Stimulated activated CD4-positive, alpha-beta T cell treated with anti-CD3 and anti-CD28 coated beads, Interleukin-15, amount 100 ng/mL, for 1 hour (primary cell): ENCODE measurements at places on chromosomes 7 and 10.

DNA sequence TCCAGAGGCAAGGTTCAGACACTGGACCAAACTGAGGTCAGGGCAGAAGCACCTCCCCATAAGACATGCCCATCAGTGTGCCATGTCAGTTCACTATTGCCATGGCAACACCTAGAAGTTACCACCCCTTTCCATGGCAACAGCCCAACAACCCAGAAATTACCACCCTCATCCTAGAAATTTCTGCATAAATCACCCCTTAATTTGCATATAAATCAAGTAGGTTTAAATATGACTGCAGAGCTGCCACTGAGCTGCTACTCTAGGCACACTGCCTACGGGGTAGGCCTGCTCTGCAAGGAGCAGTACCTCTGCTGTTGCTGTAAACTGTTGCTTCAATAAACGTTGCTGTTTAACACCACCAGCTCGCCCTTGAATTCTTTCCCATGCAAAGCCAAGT, 12.7 kb downstream of the STEAP2 start:
- no peak for DNase-seq

DNA sequence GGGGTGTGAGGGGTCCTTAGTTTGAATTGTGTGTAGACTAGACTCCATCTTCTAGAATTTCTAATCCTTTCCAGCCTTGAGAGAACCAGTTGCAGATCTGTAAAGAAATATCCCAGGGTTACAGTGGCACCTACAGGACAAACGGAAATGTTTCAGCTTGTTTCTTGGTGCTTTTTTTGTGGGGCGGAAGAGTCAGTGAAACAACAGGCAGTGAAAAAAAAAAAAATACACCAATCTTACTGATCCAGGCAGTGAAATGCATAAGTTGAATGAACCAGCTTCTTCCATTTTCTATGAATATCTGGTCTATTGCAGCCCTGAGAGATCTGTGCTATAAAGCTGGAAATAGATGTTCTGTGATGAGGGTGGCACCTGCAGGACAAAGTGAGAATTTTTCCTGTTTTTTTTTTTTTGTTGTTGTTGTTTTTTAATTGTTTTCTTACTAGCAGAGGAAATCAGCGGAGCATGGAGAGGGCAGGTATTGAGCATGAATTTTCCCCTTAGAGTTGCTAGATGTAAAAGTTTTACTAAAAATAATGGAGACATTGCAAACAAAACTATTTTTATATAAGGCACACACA, 81.9 kb upstream of the DYNC1I1 start:
- DNase-seq, result no peak

- DNase-seq, result no peak
Measured at GRCh38 chr7:7911369-7912123, 57.0 kb upstream of the GLCCI1 start.

DNA sequence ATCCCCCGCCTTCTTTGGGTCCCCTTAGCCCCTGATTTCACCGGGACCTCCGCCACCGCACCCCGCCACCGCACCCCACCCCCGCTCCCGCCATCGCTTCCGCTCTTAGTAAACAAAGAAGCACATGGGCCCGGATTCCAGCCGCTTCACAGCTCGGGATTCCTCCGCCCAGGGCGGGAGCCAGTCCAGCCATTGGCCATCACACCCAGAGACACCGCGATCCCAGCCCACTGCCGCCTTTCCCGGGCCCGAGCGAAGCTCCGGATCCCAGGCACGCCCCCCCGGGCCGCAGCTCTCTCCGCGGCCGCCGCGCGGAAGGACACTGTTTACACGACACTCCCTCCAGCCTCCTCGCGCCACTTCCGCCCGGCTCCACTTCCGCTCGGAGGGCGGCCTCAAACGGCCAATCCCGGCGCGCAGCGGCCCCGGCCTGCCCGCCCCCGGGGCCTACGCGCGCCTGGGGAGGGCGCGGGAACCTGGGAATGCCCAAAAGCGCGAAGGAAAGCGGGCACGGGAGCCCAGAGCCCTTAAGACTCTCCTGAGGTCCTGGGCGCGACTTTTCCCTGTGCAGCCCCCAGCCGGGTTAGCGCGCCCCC, 679 bp downstream of the MCM7 start:
- peak; percentile 72 for DNase-seq

GRCh38 chr7:134865001-134865845, 85.8 kb downstream of the CALD1 start:
- DNase-seq, result no peak

- no peak for DNase-seq
Measured at GRCh38 chr10:30750971-30751677, 121.6 kb upstream of the LYZL2 start.
